ENCODE measurements at places on chromosomes 2 and 18.

DNA sequence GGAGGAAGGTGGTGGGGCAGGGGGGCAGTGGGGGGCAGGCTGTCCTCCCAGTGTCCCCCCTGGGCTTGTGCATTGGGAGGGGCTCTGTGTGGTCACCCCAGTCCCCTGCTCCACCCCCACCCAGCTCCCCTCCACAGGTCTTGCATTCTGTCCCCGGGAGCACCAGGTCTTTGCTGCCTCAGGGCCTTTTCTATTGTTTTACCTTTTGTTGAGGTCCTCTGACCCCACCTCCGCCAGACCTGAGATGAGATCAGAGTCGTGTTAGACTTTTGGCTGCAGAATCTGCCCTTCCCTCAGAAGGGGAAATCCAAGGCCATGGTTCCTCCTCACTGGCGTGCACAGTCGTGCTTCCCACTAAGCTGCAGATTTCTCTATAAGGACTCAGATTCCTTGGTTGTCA, 20.8 kb downstream of the ATG4B start:
- DNase-seq = no peak

DNA sequence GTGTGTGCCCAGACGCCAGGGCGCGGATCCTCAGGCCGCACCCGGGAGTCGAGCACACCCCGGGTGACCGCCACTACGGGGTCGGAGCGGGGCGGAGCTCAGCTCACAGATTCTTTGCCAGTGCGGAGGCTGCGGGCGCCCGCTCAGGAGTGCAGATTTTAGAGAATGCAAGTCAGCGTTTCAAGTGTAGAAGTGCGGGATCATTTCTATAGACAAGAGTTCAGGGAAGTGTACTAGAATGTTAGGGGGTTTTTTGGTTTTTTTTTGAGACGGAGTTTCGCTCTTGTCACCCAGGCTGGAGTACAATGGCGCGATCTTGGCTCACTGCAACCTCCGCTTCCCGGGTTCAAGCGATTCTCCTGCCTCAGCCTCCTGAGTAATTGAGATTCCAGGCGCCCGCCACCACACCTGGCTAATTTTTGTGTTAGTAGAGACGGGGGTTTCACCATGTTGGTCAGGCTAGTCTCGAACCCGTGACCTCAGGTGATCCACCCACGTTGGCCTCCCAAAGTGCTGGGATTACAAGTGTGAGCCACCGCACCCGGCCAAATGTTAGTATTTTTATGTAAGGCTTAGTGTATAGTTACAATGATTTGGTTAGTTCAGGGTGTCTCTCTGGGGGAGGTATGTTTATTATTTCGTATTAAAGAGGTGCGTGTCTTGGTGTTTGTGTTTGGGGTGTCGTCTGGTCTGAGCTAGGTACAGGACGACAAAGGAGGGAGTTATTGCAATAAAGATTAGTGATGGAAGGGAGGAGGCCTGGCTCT, 619 bp upstream of the FAM168B start:
- DNase-seq = no peak

GRCh38 chr2:40251137-40251536, 200.8 kb downstream of the SLC8A1 start:
- no peak for DNase-seq

- no peak for DNase-seq
Observed at GRCh38 chr18:76860411-76860810, 38.1 kb downstream of the ZNF236 start.

- DNase-seq = no peak
Observed at GRCh38 chr2:238101891-238102841, 2.0 kb downstream of the ESPNL start.

DNA sequence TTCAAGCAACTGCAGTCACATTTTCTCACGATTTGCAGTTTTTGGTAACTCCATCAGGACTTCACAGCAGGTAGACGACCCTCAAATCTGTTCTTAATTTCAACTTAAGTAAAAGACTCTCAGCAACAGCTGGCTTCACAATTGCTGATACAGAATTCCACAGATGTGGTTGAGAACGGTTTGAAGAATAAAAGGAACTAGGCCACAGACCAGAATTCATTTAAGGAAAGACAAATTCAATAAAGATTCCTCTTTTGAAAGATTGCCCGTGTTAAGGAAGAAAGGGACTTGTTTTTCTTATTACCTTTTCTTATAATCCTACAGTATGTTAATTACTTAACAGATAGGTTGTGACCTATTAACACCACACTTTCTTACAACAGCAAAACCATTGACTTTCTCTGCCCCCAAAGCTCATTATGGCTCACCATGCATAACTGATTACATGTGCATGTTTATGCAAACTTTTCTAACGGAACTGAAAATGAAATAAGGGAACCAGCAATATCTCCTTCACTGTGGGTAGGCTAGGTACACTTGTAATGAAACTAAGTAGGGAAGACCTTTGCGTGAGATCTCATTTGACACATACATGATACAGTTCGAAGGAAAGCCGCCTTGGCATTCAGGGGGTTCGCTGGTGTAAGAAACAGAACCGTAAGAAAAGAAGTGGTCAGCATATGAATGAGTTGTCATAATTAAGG, 4.7 kb upstream of the ZNF516 start:
- no peak for DNase-seq

DNA sequence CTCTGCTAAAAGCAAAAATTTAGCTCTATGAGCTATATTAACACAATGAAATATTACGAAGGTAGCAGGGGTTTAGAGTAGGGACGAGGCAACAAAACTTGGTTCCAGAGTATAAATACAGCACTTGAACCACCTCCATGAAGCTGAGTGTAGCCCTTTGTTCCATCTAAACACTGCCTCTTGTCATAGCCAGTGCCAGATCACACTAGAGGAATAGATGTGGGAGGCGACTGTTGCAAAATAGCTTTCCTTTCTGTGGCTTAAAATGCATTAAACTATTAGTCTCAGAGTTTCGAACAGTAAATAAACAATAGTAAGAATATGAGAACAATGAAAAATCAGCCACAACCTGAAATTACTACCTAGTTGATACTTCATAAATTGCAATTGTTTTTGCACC, 29.8 kb downstream of the PIEZO2 start:
- DNase-seq = no peak

DNA sequence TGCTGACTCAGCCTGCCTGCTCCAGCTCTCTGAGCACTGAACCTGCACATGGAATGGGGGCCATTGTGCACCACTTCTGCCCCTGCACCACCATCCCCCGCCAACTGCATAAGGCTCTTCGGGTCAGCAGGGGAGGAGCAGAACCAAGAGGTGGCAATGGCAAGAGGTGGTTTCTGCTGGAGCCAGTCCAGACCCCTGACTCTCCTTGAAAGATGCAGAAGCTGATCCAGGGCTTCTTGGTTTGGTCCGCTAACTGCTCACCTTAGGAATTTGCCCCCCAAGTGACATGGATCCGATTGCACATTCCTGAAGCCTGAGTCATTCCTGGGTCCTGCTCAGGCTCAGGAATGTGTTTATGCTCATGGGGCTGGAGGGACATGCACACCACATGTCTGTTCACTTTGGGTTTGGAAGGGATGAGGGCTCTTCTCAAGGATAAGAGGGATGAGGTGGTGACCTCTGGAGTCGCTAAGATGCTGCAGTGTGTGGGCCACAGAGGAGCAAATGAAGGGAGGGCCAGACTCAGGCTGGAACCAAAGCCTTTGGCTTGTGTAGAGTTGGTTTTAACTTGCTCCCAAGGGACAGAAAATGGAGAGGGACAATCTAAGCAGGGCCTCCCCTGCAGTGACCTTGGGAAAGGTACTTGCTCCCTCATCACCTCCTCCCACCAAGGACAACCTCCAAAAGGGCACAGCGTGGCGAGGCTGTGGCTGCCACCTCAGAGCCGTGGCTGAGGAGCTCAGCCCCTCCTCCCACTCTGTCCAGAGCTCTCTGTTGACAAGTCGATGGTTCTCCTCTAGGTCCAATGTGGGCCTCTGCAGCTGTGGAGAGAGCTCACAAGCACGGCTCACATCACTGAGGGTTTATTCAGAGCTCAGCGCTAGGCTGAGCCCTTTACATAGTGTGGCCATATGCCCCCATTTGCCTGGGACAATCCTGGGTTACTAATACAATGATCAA, 66.2 kb downstream of the HS1BP3 start:
- no peak for DNase-seq

- no peak for DNase-seq
Observed at GRCh38 chr2:65017335-65017734, 28.1 kb downstream of the SLC1A4 start.

- DNase-seq = no peak
Observed at GRCh38 chr2:230708204-230708603, 4.4 kb upstream of the CAB39 start.

DNA sequence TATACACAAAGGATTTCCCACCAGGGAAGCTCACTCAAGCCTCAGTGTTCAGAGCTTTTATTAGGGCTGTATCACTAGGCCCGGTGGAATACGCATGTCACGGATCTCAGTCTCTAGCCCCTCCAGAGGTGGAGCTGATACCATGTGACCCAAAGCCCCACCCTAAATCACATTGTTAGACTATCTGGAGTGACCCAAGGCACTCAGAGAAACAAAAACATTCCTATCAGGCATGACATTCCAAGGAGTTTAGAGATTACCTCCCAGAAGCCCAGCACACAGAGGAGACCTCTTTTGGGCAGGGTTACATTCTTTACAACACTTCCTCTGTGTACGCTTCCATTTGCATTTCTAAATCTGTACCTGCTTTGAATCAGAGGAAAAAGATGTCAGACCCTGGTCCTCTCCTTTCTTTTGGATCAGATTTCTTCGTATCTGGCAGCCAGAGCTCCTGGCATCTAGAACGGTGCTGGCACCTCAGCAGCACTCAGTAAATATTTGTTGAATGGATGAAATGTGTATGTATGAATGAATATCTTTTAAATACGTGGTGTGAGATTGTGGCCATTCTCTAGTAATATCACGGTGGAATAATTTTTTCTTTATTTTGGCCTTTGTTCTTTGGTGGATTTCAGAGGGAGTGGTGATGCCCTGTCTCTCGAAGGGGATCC, 37.7 kb upstream of the SMAD2 start:
- DNase-seq = no peak

DNA sequence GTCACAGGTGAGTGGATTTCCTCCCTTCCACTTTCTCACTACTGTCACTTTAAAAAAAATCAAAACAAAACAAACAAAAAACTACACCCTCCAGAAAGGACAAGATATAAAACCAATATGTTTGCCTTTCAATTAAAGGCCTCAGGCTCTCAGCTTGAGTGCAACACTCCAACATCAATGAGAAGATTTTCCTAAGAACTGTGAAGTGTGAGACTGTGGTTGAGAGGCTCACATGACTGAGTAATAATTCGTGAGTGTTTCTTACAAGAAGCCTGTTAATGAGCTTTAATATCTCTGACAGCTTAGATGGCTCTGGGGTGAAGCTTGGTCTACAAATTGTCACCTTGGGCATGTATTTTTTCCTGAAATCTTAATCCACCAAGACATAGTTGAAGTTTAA, 216.1 kb downstream of the ETAA1 start:
- no peak for DNase-seq

GRCh38 chr2:28627722-28628480, 123.7 kb upstream of the PPP1CB start:
- DNase-seq = no peak

DNA sequence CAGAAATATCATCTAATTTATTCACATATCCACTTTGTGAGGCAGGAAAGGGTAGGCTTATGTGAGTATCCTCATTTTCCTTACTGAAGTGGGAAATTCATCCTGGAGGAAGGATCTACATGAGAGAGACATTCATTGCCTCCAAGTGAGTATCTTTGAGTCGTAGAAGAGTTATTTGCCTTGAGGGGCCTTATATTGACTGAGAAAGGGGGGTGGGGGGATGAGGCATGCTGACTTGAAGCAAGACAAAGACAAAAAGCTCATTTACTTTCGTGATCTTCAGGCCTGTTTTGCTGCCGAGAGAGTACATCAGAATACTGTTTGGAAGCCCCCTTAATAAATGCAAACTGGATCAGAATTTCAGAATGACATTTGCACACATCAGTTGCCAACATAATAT, 17.6 kb upstream of the NEDD4L start:
- no peak for DNase-seq

DNA sequence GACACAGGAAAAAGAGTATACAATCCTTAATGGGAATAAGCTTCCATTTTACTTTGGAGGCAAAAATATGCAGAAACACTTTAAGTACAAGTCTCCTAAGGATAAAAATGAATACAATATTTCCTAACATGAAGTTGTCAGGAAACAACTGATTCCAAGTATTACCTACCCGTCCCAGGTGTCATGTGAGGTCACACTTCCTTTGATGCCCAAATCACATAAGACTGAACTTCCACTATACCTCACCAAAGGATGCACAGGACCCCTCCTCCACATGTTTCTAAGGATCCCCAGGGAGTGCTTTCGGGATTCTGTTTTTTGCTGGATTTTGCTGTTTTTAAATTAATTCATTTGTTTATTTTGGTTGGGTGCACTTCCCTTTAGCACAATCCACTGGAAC, 438.5 kb upstream of the TCF4 start:
- no peak for DNase-seq

DNA sequence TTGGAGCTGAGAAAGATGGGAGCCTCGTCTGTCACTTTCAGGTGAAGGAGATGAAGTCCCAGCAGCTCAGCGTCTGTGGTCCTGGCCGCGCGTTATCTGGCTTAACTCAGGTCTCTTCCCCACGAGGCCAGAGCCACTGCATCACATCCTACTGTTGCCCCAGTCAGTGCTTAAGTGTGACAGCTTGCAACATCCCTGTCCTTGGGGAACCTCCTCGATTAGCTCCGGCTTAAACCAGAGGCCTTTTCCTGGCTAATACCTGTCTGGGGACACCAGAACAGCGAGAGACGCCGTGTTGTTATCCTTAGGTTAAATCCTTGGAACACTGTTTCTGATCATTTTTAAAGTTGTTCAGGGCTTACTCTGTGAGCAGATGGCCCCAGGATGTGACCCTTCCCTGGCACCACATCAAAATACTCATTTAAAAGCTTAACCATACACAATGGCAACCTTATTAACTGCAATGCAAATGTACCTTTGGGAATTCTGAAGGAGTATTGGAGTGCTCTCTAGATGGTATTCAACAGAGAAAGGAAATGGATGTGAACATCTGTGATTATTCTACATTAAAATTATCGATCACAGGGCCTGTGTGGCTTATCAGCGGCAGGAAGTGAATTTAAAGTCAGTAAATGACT, 61.2 kb upstream of the SPP2 start:
- DNase-seq = no peak

GRCh38 chr2:116810071-116810470, 1004.4 kb upstream of the DDX18 start:
- DNase-seq = no peak

GRCh38 chr2:231523451-231524285, 6.6 kb downstream of the NMUR1 start:
- DNase-seq = no peak

DNA sequence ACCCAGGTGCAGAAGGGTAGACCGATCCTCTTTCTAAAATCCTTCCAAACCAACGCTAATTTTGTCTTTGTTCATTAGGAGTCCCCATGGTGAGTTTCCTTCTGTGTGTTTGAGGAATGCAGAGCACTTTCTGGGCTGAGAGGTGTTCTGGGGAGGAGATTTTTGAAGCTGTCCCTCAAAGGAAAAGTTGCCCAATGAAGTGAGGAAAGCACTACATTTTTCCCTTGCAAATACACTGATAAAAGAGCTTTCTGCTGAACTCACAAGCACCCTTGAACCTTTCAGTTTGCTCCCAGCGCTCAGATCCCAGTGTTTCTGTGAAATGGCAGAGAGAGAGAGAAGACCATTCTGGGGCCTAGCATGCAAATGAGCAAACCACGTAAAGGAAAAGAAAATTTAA, 299.6 kb upstream of the FANCL start:
- DNase-seq = no peak

- no peak for DNase-seq
Observed at GRCh38 chr2:187502467-187502866, 51.8 kb downstream of the TFPI start.

- no peak for DNase-seq
Observed at GRCh38 chr18:55577812-55578539, 10.0 kb downstream of the TCF4 start.

GRCh38 chr18:23438608-23439366, 14.3 kb upstream of the RIOK3 start:
- no peak for DNase-seq
